ENCODE measurements at places on chromosomes 1 and 21. TPM values are rescaled to one million over a fixed set of nuclear protein-coding genes. Genes with fewer than 3 reads are reported as not detected.

Gene WNT2B
- total RNA-seq: 1.1 TPM

Gene RGSL1
- not detected for total RNA-seq

Gene KCNJ9
- total RNA-seq: not detected

DNA sequence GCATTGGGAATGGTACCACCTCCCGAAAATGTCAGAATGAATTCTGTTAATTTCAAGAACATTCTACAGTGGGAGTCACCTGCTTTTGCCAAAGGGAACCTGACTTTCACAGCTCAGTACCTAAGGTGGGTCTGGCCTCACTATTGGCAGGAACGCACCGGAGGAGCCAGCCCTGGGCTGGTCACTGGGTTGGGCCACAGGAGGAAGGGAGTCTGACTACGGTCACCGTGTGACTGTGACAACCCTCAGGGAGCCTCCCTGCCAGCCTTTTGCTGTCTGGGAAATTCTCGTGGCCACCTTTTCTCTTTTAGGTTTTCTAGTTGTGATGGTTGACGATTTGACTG is 2.2 kb downstream of the IL10RB start:
- DNase-seq: no peak

Gene BRDT
- not detected for total RNA-seq

Gene TTC39A
- 10.4 TPM for total RNA-seq

Gene OVAAL
- not detected for total RNA-seq

Gene DENND2D
- 44.9 TPM for total RNA-seq

GRCh38 chr1:53375440-53375839 is 47.6 kb upstream of the LRP8 start:
- DNase-seq: no peak

Gene OBSCN
- total RNA-seq: 91.7 TPM

- DNase-seq: no peak
These were observed 325.9 kb downstream of the RPS6KC1 start for GRCh38 chr1:213376862-213377372.

DNA sequence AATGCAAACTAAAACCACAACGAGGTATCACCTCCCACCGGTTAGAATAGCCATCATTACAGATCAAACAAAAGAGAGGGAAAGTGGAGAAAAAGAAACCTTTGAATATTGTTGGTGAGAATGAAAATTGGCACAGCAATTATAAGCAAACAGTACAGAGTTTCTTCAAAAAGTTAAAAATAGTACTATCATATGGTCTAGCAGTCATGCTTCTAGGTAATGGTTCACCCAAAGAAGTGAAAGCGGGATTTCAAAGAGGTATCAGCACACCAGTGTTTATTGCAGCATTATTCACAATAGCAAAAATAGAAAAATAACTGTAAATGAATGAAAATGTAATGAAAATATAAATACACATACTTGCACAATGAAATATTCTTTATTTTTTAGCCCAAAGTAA is 8.2 kb downstream of the OR2T10 start:
- DNase-seq: no peak

GRCh38 chr21:33033094-33033951 is 7.6 kb downstream of the OLIG2 start:
- no peak for DNase-seq

Gene SPRR2G
- total RNA-seq: not detected
